ENCODE measurements at places on chromosomes 13 and 19.
A peak's percentile ranks its signal among the peaks of the same experiment; 100 is the strongest.

GRCh38 chr13:41641961-41642360 is 184.6 kb downstream of the RGCC start:
- DNase-seq, result no peak

DNA sequence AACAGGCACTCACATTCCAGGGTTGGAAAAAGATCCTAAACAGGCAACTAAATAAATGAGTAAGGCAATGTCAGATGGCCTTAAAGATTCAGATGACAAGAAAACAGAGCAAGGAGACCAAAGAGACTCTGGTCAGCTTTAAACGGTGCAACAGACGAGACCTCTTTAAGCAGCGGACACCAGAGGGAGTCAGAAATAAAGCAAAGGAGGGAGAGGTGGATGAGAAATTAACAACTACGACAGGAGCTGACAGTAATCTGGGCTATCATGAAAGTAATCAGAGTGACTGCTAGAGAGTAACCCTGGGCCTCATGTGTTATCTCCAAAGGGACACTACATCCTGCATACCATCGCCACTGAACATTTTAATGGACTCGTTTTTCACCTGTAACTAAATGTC is 1.1 kb downstream of the ZNF550 start:
- no peak for DNase-seq

GRCh38 chr13:50437252-50437651 is 406.2 kb downstream of the DLEU7 start:
- no peak for DNase-seq

DNA sequence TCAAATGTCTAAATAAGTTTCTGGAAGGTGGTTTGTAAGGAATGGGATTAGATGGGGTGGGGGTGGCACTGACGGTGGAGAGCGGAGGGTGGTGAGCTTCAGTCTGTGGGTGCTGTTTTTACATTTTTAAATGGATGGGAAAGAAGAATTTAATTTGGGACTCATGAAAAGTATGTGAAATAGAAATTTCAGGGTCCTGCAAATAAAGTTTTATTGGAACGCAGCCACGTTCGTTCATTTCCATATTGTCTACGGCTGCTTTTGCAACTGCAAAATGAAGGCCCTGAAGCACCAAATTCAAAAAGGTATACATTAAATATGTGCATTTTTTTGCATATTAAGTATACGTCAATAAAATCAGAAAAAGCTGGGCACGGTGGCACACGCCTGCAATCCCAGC is 9.9 kb downstream of the KANK2 start:
- no peak for DNase-seq

GRCh38 chr19:57632987-57633831 is at the start of gene ZNF211:
Gene ZNF211, plus strand, starts transcription at chr19:57633168. Its CDS starts 179 bp downstream, at chr19:57633347.
- DNase-seq, result peak; percentile 75

- DNase-seq, result no peak
Observed at GRCh38 chr13:43227721-43228120, 204.3 kb downstream of the DNAJC15 start.

GRCh38 chr19:41217741-41218140 is 1.3 kb upstream of the AXL start:
- no peak for DNase-seq

DNA sequence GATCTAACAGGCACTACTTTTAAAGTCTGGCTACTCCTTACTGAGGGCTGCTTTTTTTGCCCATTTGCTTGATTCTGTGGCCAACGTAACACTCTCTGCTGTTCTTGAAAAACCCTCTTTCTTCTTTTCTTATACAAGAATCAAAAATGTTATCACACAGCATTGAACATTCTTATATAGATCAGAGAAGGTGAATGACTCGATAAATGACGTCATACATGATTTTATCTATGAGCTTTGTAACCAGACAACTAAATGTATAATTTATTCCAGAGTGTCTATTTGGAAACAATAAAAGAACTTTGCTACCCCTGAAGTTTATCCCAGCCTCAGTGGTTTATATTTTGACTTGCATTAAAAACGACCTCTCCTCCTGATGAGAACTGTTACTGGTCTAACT is 12.4 kb downstream of the RFX2 start:
- DNase-seq, result no peak

- no peak for DNase-seq
Observed at GRCh38 chr13:51728972-51729371, 75.0 kb downstream of the DHRS12 start.

DNA sequence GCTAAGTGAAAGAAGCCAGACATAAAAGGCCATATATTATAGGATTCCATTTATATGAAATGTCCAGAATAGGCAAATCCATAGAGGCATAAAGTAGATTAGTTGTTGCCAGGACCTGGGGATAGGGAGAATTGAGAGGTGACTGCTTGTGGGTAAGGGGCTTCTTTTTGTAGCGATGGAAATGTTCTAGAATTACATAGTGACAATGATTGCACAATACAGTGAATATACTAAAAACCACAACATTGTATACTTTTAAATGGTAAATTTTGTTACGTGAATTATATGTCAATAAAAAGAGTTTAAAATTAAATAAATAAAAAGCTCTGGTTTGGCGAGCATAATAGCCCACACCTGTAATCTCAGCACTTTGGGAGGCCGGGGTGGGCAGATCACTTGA is 486.8 kb downstream of the KLF12 start:
- no peak for DNase-seq

GRCh38 chr13:110200276-110200870 is 106.6 kb downstream of the COL4A1 start:
- DNase-seq, result no peak

GRCh38 chr19:41521931-41522555 is 53.9 kb upstream of the CEACAM21 start:
- no peak for DNase-seq

- no peak for DNase-seq
Observed at GRCh38 chr19:48149430-48149829, 20.7 kb downstream of the LIG1 start.

DNA sequence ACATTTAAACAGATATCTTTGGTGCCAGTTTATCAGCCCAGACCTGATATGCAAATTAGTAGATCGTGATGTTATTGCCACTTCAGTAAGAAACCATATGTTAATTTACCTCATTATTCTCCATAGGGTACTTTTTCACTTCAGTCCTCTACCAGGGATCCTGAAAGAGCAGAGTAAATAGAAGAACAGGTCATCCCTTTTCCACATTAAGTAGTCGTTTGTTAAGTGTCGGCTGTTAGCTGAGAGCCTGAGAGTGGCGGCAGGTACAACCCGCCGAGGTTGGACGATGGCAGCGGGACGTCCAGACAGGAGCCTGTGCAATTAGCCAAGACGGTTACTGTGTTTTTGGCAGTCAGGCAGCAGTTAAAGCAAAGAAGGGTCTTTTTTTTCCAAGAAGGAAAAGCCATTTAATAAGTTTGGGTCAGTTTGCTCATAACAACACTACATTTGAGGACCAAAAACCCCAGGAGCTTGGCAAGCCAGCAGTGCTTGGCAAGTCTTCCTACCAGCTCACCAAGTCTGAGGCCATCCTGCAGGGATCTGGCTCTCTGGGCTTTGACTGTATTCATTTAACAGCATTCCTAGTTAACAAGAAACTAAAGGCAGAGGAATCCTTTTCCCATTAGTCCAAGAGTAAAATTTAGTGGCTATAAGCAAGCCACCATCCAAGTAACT is 231.8 kb downstream of the SHISA2 start:
- DNase-seq, result no peak

Data from stimulated activated CD4-positive, alpha-beta T cell treated with anti-CD3 and anti-CD28 coated beads, Interleukin-2, amount 100 ng/mL, for 48 hours (primary cell).